COR-L47 (cell line): ENCODE measurements at places on chromosomes 4 and X.
A peak's percentile ranks its signal among the peaks of the same experiment; 100 is the strongest.

- no peak for DNase-seq
These were observed 71.3 kb upstream of the STS start for GRCh38 chrX:7076245-7076661.

GRCh38 chr4:9994246-9994847 is 26.9 kb downstream of the SLC2A9 start:
- DNase-seq: no peak

DNA sequence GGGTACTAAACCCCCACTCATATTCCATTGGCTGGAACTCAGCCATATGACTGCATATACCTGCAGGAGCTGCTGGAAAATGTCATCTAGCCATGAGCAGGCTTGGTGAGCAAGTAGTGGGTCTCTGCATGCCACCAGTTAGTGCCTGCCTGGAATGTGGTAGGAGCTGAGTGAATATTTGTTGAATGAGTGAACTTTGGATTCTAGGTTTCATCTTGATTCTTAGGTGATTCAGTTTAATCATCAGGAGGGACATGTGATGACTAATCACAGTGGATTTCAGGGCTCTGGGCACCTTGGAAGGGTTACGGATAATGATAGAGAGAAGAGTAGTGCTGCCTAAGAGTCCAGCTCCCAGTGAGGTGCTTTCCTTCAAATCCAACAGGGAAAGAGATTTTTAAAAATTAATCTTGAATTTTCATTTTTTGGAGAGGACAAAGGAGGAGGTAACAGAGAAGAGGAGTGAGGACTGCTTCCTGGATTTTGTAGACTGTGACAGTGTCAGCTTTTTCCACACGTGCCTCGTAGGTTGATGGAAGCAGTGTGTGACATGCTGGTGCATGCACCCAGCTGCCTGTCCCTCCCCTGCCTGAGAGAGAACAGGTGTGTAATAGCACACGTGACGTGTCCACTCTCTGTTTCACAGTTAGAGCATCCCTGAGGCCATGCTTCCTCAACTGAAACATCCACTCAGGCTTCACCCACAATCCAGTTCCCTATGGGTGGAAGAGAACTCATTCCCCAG is 30.4 kb downstream of the NHS start:
- DNase-seq: no peak

- no peak for DNase-seq
These were observed 38.9 kb downstream of the DTHD1 start for GRCh38 chr4:36320117-36320896.

DNA sequence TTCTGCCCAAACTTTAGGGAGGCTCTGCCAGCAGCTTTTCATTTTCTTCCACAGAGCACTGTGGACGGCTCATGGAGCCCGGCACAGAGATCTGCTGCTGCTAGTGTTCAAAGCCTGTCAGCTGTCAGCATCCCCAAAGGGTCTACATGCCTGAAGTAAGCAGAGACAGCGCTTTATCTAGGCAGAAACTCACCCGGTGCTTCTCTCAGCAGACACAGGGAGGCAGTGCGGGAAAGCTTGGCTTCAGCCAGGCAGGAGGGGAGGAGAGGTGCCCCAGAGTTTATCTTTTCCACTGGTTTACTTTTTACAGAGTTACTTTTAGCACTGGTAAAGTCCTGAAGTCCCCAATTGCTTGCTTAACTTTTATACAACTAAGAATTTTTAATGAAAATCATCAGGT is 339.3 kb downstream of the NKX6-1 start:
- no peak for DNase-seq

DNA sequence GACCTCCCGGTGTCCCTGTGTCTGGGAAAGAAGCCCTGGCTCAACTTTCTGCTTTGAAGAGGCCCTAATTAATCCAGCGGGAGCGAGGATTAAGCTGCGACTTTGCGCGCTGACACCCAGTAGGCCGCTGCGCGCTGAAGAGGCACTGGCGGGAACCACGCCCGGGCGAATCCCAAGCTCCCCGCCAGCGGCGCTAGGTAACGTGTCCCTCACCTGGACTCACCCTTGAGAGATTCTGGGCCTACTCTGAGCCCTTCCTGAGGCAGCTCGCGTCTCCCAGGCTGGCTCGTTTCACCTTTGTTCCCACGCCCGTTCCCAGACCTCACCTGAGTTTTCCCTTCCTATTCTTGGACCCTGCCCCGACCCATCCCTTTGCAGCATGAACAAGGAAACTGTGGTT is 616 bp upstream of the KLHL34 start:
- no peak for DNase-seq

DNA sequence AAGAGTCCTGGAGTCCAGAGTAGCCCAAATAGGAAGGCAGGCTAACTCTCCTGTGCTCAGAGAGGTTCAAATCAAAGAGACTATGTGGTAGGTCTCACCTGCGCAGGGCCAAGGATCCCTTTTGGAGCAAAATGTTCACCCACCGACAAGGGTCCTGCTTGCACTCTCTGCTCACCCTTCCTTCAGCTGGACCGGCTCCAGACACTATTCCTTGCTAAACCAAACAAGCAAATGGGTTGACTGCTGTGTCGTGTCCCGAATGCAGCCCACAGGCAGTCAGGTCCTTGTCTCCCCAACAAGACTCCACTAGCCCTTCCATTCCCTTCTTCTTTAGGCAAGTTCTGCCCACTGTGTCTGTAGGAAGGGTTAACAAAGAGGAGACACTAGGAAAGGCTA is 760 bp downstream of the TRMT2B start:
- DNase-seq: no peak

DNA sequence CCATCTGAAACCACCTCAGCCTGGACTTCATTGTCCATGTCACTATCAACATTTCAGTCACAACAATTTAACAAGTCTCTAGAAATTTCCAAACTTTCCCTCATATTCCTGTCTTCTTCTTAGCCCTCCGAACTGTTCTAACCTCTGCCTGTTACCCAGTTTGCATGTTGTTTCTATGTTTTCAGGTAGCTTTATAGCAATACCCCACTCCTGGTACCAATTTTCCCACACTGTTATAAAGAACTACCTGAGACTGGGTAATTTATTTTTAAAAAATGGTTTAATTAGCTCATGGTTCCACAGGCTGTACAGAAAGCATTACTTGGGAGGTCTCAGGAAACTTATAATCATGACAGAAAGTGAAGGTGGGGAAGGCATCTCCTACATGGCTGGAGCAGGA is 679.2 kb upstream of the FRG1 start:
- DNase-seq: no peak

DNA sequence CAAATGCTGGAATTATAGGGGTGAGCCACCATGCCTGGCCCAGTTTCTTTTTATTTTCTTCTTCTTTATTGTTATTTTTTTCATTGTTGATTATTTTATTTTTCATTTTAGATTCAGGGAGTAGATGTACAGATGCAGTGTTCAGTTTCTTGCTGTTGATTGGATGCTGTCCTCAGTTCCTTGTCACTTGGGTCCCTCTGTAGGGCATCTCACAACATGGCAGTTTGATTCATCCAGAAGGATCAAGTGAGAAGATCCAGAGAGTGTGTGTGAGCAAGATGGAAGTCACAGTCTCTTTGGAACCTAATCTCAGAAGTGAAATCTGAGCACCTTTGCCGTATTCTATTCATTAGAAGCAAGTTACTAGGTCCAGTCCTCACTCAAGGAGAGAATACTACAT is 20.9 kb downstream of the HMGB3 start:
- DNase-seq: peak; percentile 12

DNA sequence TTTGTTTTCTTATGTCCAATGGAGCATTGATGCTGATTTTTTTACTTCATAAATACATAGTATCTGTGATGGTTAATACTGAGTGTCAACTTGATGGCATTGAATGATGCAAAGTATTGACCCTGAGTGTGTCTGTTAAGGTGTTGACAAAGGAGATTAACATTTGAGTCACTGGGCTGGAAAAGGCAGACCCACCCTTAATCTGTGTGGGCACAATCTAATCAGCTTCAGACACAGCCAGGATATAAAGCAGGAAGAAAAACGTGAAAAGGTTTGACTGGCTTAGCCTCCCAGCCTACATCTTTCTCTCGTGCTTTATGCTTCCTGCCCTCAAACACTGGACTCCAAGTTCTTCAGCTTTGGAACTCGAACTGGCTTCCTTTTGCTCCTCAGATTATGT is 230.6 kb upstream of the SPRY1 start:
- DNase-seq: no peak

DNA sequence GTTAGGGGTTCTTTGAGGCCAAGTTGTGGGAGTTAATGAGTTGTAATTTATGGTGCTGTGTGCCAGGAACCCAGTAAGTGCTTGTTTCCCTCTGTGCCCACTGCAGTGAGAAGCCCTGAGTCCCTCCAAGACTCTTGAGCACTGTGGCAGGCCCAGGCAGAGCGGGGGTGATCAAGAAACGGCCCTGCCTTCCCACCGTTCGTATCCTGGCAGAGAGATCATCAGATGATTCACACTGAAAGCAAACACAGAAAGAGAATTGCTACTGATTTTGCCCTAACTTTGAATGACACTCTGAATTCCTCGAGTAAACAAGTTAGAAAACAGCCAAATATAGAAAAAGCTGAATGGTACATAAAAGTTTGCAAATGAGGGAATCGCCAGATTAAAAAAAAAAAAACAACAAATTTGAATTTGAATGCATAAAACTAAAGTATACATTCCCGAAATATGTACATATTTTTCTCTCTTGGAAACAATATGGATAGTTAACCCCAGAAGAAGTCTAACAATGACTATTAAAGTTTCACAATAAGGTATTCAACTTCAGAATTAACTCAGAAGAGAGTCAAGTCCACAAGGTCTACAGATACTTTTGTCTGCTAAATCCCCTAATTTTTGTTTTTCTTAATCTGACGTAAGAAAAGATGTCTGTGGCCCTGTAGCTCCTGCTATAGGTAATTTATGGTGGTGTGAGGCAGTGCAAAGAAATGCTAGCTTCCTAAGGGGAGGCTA is 71.8 kb downstream of the AFAP1 start:
- no peak for DNase-seq

DNA sequence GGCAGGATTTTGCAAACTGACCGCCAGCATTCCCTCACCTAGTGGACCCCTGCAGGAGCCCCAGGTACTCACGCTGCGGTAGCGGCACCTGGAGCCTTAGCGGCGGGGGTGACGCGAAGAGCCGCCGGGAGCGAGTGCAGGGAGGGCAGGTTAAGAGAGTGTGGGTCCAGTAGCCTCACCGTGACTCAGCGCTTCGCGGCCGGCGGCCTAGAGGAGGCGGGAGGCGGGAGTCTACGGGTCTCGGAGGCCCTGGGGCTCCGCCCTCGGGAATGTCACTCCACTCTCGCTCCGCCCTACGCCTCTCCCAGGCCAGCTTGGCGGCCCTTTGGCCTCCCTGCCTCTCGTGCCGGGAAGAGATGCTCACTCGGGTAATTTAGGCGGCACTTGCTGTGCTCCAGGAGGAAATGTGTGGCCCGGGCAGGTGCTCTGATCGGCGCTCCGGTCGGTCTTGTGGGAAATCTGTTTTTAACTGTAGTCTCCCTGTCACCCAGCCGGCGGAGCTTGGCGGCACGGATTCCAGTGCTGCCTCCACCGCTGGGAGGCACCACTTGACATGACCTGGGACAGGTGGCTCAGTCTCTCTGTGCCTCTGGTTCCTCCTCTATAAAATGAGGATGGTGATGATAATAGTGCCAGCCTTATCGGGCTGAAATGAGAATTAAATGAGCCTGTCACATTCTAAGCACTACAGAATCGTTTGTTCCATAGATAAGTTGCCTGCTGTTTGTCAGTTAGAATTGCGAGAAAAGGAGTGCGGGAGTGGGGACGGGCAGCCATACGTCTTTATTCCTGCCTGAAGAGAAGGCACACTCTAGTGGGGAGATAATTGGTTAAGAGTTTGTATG is at the start of gene PIR:
Gene PIR (minus strand): TSS at position 216 of the 845 bp plus-strand sequence. CDS start 2,076 bp downstream, outside the sequence.
- DNase-seq: peak; percentile 71

DNA sequence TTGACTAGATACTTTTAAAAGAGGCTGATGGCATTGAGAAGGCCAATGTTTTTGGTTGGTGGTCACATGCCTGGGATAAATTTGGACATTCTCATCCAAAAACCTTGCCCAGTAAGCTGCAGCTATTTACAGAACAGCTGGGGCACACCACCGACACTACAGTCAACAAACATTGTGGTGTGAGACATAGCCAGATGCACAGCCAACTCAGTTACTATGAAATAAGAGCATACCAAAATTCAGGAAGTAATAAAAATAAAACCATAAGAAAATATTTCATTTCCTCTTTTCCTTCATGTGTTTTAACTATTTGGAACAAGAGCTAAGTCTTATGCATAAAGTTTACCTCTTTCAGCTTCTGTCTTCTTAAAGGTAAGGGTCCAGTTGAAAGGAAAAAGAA is 8.8 kb downstream of the PPM1K start:
- no peak for DNase-seq

DNA sequence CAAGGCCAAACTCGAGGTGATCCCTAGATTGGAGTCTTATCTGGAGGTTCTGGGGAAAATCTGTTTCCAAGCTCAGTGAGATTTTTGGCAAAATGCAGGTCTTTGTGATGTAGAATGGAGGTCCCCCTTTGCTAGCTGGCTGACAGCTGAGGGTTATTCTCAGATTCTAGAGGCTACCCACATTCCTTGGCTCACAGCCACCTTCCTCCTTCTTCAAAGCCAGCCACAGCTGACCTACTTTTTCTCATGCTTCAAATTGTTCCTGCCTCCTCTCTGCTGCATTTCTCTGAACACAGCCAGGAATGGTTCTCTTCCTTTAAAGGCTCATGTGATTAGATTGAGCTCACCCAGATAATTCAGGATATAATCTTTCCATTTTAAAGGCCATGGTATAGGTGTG is 86.9 kb downstream of the VCX3A start:
- DNase-seq: no peak

- no peak for DNase-seq
These were observed 245.9 kb upstream of the TLL1 start for GRCh38 chr4:165627128-165627527.

DNA sequence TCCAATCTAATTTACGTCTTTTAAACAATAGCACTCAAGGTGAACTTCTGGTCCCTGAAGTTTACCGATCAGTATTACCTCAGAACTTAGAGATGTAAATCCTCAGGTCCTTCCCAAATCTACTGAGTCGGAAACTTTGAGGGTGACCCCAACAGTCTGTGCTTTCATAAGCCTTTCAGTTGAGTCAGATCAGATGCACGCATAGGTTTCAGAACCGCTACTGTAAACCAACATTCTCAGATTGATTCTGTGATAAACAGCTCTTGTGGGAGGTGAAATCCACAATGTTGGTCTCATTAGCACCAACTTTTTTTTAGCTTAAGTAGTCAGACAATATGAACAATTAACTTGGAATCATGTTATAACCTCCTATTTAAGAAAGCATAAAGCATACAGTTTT is 86.0 kb downstream of the WWC2 start:
- no peak for DNase-seq

GRCh38 chr4:37531151-37531550 is 155.0 kb downstream of the RELL1 start:
- DNase-seq: no peak

- DNase-seq: no peak
These were observed 197.4 kb upstream of the TRPC5 start for GRCh38 chrX:112279940-112280339.
